OCI-M1 (cell line): ENCODE measurements at places on chromosomes 13 and 19.

GRCh38 chr13:30978981-30979956 lies 46.8 kb downstream of the TEX26 start:
- DNase-seq = peak; percentile 12

- DNase-seq = no peak
These were observed 673.4 kb upstream of the ARGLU1 start for GRCh38 chr13:107241381-107241780.

DNA sequence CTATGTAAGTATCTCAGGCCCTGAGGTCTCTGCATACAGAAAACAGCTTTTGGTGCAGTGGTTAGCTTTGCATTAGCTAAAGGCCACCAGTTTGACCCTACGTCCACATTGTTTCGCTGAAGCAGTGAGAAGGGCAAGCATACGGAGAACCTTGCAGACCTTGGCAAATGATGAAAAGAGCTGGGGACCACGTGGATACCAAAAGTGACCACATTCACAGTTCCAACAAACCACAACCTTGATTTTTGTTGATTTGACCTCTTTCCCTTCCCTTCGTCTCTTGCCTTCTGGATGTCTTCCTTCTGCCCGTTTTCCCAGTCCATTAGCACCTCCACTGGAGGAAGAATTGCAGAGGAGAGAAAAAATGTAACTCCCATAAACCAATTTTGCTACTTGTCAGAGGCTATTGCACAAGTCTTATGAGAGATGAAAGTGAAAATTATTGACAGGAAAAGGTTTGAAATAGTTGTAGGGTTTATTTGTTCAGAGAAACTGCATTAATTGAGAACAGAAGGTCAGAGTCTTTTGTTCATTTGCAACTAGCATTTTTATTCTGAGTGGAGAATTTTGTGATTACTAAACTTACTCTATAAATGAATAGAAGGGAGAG lies 293.9 kb upstream of the HTR2A start:
- DNase-seq = peak; percentile 12

GRCh38 chr13:95378603-95379002 lies 77.4 kb upstream of the ABCC4 start:
- no peak for DNase-seq

DNA sequence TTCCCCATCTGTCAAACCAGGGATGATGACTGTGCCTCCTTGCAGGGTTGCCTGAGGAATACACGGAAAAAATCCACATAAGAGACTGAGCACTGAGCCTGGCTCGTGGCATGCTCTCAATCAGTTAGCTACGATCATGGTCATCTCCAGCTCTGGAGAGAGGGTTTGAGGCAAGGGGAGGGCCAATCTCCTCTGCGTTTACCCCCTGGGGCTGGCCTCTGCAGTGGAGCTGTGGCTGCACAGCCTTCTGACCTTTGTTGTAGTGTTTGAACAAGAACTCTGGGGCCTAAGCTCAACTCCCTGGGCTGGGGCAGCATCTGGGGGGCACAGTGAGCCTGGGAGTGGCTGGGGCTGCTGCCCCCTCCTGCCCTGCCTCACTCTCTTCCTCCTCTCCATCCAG lies 5.9 kb downstream of the LRRC4B start:
- no peak for DNase-seq

DNA sequence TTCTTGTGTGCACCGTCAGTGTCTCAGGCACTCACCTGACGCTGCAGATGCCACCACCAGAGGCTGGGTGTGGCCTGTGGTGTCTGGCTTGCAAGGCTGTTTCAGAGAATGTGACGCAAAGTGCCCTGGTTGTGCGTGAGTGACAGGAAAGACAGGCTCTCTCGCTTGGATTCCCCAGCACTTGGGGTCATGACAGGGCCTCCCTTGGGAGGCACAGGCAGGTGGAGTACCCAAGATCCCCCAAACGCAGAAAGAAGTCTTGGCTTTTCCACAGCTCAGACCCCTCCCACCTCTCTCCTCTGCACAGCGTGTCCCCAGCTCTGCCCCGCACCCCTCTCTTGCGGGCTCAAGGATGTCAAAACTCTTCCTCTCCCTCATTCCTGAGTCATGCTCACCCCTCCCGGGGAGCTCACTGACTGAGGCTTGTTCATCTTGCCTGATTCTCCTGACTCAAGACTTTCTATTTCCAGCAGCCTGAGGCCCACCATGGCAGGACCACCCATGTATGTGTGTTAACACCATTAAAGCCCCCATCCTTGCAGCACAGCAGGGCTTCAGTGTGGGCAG lies 21.0 kb downstream of the DHX34 start:
- DNase-seq = no peak

DNA sequence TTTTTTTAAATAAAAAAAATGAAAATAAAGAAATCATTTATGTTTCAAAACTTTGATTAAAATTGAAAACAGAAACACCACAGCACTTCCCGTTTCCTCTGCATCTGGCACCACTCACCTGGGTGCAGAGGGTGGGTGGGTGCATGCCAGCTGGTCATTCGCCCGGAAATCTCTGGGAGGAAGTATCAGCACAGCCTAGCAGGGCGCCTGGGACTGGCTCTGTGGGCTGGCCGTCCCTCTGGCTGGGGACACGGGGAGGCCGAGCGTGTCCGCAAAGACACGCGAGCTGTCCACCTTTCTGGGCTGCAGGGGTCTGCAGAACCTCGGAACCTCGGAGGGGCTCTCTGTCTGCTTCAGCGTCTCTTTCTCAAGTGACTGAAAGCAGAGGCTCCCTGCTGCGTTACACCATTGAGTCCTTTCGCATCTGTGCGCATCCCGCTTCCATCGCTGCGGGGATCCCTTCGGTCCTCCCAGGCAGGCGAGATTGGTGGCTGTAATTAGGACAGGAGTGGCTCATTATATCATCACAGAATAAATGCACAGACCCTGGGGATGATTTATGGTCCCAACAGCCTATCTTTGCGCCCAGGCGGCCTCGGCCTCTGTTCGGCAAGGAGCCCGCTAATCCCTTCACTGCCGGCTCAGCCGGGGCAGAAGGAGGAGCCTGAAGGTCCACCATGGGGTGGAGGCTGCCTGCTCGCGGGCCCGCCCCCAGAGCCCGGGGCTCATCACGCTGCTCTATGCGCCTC lies 17.2 kb downstream of the CRTC1 start:
- DNase-seq = no peak

GRCh38 chr13:98937911-98938381 lies 39.9 kb downstream of the DOCK9 start:
- no peak for DNase-seq

DNA sequence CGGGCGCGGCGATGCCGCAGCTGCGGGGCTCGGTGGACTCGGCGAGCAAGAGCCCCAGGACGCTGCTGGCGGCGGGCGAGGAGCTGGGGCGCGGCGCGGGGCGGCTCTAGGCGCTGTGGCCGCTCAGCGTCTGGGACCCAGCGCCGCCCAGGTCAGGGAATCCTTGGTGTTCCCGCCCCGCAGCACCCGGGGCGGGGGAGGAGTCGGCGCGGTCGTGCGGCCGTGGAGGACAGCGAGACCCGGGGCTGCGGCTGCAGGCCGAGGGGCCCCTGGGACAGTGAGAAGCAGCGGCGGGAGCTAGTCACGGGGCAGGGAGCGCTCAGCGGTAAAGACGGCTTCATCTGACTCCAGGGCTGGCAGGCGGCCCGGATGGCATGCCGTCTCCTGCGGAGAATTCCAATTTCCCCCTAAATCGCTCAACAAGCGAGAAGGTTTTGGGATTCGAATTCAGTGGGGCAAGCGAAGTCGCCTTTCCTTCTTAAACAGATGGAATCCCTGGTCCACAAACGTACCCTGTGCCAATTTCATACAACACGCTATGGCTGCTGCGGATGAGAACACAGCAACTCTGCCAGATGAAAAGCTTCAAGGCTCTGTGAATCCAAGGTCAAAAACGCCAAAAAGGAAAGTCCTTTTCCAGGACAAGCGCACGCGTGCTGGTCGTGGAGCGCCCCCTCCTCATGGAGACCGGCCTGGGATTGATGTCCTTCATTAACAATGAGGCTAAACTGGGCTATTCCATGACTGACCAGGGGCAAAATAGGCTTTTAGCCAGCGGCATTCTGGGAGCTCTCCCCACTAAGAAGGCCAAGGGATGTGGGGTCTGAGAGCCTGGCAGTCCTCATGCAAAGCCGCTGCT lies 4.2 kb upstream of the ZSCAN4 start:
- peak; percentile 55 for DNase-seq

DNA sequence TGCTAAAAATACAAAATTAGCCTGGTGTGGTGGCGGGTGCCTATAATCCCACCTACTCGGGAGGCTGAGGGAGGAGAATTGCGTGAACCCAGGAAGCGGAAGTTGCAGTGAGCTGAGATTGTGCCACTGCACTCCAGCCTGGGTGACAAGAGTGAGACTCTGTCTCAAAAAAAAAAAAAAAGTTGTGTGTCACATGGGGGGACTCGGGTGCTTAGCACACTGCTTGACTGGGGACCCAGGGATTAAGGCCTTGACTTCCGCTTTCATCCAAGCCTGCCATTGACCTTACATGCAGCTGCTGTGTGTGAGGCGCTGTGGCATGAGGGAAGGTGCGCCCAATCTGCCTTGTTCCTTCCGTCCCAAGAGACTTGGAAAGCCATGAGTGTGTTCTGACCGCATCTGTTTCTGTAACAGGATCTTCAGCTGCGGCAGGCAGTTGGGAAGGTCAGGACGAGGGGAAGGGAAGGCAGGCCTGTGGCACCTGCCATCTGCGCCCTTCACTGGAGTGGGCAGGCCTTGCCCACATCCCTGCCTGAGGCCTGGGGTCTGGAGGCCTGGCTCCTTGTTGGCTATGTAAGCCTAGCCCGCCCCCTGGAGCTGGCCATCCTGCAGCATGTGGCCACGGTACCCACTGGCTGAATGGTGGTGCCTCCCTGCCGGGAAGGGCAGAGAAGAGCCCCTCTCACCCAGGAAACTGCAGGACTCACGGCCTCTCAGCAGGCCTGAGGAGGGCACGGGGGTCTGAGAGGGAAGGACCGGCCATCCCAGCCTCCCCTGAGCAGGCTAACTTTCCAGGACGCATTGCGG lies 23.0 kb downstream of the PPP1R37 start:
- DNase-seq = no peak

GRCh38 chr19:7872306-7873204 lies 1.6 kb downstream of the PRR36 start:
- no peak for DNase-seq

GRCh38 chr13:35988648-35989081 lies 142.5 kb downstream of the DCLK1 start:
- DNase-seq = peak; percentile 26

GRCh38 chr19:20999731-21000352 lies 20.6 kb upstream of the ZNF430 start:
- DNase-seq = peak; percentile 95

GRCh38 chr19:18262144-18262543 lies 12.1 kb downstream of the IQCN start:
- no peak for DNase-seq

GRCh38 chr19:10001899-10002298 lies 8.4 kb downstream of the COL5A3 start:
- peak; percentile 24 for DNase-seq

DNA sequence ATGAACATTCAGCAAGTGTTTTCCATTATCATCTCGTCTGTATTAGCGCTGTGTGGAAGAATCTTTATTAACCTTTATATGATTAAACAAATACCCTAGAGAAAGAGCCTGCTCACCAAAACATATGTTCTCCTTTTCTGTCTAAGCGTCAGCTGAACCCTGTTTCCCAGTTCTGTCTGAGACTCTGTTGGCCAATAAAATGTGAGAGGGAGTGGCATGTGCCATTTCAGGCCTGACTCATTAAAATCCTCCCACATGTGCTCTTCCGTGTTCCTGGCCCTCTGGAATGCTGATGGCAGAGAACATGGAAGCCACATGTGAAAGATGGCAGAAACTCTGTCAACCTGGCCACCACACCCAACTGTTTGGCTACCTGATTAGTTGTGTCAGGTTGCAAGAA lies 181.9 kb upstream of the EDNRB start:
- no peak for DNase-seq

DNA sequence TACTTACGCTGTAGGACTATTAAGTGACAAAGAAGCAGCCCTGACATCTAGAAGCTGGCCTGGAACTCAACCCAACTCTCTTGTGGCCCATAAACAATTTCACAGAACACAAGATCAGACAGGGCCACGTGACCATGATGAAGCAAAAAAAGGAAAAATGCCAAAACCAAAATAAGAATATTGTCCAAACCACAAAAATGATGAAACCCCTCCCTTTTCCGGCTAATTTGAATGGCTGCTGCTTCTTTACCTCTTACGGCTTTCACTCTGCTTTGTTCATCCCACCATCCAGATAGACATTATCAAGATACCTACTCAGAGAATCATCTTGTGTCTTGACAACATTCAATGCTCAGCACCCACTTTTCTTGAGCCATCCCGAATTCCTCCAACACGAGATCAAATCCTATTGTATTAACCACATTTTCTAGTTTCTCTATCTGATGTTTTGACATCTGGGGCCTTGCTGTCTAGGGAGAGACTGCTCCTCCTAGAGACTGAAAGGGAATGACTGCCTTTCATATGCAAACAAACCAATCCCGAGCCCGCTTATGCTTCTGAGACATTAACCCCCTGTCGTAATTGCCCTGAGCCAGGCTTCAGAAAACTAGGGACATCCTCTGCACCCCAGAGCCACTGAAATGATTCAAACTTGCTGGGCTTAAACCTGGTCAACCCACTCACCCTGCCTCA lies 186.3 kb downstream of the TDRD3 start:
- peak; percentile 94 for DNase-seq

GRCh38 chr13:47121092-47121763 lies 224.4 kb upstream of the HTR2A start:
- peak; percentile 63 for DNase-seq

DNA sequence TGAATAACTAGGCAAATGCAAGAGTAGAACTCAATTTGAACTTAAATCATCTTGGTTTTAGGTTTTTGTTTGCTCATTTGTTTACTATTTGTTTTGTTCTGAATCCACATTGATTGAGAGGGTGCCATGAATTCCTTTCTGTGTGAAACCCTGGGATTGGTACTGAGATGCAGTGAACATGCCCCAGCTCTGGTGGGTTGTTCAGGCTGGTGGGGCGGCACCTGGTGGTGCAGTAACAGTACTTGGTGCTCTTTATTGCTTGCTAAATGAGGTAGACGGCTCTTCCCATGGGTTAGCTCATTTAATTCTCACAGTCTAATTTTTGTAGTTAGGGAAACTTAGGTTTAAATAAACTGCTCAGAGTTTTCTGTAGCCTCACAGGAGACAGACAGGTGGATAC lies 48.4 kb downstream of the WASF3 start:
- DNase-seq = peak; percentile 1

GRCh38 chr13:75651013-75651412 lies 14.9 kb downstream of the LMO7 start:
- DNase-seq = no peak

GRCh38 chr13:28440774-28441504 lies 54.0 kb downstream of the FLT1 start:
- DNase-seq = no peak

GRCh38 chr13:39567569-39567968 lies 35.4 kb downstream of the LHFPL6 start:
- DNase-seq = no peak

- peak; percentile 9 for DNase-seq
These were observed 51.6 kb upstream of the UBL3 start for GRCh38 chr13:29901710-29902631.

DNA sequence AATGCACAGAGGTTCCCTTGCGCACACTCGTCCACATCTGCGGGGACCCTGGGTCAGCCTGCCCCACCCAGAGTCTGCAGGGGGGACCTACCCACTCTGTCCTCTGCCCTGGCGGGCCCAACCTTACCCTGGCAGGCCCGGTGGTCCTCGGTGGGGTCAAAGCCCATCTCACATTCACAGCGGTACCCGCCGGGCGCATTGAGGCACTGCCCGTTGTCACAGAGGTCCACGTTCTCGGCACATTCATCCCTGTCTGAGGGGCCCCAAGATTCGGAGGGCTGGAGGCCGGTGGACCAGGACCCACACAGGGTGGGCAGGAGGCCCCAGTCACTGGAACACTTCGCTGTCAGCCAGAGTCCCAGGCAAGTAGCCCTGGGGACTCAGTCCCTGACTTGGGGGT lies 38.5 kb downstream of the FBN3 start:
- DNase-seq = no peak

GRCh38 chr13:43057653-43058317 lies 34.4 kb downstream of the DNAJC15 start:
- DNase-seq = peak; percentile 36
